ENCODE measurements at places on chromosomes 12 and 14.

GRCh38 chr12:93297032-93297431, 80.7 kb upstream of the NUDT4 start:
- no peak for DNase-seq

DNA sequence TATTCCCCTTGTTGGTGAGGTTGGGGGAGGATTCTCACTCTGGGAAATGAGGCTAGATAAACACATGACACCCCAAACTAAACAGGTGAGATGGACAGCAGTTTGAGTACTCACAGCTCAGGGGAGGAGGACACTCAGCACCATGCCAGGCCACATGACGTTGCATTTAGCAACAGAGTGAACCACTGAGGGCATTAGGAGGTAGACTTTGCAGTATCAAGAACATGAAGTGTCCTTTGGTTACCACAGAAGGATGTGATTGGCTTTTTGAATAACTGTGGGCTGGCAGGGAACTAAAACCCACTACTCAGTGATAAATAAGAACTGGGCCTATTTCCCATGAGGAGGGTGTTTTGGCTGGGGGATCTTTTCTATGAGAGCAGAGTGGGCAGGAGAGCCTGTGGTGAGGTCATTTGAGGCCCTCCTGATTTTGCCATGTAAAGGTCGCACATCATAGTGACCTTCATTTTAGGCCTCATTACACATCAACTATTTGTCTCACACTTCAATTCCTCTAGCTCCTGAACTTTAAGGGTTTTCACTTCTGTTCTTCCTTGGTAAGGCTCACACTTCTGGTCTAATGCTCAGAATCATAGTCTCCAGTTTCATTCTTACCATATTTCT, 89.8 kb upstream of the PRKD1 start:
- DNase-seq = no peak

DNA sequence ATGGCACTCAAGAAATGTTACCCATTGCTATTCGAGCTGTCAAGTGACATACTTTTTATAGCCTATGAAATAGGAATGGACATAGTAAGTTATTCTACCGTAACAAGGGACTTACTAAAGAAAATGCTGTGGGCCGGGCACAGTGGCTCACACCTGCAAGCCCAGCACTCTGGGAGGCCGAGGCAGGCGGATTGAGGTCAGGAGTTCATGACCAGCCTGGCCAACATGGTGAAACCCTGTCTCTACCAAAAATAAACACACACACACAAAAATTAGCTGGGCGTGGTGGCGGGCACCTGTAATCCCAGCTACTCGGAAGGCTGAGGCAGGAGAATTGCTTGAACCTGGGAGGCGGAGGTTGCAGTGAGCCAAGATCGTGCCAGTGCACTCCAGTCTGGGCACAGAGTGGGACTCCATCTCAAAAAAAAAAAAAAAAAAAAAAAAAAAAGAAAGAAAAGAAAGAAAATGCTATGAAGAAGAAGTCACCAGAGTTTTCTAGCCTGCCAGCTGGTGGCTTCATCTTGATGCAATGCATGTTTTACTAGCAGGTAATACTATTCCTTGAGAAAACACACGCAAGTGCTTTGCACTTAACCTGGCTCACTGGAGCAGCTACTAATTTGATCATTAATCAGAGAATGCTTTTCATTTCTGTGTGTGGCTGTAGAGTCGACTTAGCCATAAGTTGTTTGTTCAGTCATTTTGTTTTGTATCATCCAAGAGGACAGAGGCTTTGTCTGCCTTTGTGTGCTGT, 166.7 kb upstream of the MYL2 start:
- DNase-seq = no peak

DNA sequence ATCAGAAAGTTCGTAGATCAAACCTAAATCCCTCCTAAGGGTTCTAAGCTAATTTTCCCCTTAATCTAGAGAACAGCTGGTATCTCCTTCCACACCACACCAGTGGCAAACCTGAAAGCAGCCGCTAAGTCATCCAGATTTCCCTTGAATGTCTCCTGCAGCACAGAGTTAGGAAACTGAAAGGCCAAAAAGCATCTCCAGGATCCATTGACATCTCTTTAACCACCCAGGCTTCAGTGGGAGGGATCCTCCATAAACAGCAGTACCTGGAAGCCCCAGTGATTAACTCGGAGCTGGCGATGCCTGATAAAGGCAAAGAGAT, 47.6 kb downstream of the CRACR2A start:
- DNase-seq = no peak

GRCh38 chr14:54483846-54484245, 4.9 kb downstream of the GMFB start:
- DNase-seq = no peak

- DNase-seq = no peak
Measured at GRCh38 chr12:45076417-45077026, 25.6 kb upstream of the DBX2 start.

DNA sequence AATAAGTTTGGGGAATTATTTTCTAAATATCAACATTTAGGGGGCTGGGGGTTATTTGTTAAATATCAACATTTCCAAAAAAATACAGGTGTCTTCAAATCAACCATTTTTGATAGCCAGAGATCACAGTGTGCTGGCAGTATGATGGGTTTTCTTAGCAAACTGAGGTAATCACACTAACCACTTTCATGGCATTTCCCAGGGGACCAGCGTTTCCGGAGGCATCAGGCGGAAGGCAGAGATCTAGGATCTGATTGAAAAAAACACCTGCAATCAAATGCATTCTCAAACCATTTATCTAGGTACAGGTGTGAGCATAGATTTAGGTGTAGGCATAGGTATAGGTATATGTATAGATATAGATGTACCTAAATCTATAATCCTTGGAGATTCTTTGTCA, 34.6 kb downstream of the GLRX5 start:
- no peak for DNase-seq

- peak; percentile 88 for DNase-seq
Measured at GRCh38 chr12:54439521-54440255, 20.6 kb upstream of the ITGA5 start.

- DNase-seq = no peak
Measured at GRCh38 chr12:116370886-116371580, 93.5 kb upstream of the MED13L start.

DNA sequence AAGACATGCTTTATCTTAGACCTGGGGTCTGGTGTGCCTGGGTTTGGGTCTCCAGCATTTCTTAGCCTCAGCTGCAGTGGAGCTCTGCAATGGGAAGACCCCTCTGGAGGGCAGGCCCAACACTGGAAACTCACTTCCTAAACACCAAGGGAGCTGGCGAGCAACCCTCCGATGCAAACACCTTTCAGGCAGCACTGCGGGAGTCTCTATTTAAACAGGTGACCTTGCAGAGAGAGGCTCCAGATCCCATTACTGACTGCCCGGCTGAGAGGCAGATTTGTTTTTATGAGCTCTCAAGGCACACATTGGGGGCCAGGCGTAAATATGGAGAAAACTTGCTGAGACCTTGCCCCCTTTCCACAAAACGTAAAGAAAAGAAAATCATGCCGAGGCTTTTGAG, 195.5 kb downstream of the PAX9 start:
- DNase-seq = no peak

DNA sequence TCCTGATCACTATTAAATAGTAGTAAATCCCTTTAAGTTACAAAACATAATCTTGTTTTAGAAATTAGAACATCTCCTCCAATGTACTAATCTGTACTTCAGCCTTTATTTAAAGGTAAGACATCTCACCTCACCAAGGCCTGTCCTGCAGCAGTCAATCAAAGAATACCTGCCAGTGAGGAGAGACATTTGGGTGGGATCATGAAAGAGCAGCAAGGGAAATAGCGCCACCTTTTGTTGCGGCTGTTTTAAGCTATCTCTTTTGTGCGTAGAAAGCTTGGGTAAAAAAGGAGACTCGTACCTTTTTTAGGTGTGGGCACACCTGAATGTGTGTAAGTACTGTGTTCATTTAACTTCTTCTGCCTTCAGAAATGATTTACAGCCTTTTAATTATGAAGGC, 117.8 kb upstream of the TMTC1 start:
- DNase-seq = peak; percentile 18

DNA sequence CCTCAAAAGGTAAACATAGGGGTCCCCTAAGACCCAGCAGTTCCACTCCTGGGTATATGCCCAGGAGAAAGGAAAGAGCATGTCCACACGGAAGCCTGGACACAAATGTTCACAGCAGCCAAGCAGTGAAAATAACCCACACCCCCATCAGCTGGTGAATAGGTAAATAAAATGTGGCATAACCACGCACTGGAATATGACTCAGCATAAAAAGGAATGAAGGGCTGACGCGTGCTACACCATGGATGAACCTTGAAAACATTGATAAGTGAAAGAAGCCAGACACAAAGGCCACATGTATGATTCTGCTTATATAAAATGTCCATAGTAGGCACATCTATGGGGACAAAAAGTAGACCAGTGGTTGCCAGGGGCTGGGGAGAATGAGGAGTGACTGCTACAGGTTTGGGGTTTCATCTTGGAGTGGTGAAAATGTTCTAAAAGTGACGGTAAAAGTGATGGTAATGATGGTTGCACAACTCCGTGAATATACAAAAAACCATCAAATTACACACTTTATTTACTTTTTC, 3.8 kb upstream of the SCARB1 start:
- peak; percentile 65 for DNase-seq

DNA sequence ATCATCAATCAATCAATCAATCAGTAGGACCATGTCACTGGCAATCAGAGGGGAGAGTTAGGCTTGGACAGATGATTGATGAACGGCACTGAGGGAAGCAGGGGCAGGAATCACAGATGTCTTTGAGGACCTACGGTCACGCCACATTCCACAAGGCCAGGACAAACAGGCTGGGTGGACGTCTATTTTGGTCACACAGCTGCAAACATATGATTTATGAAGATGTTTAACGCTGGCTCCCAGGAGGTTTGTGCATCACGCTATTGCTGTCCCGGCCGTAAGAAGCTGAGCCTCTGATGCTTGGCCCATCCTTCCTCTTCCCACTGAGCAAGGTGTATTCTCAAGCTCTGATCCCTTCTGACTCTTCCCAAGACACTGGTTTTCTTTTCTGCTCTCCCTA, 160.8 kb downstream of the FOXN3 start:
- peak; percentile 5 for DNase-seq

- DNase-seq = no peak
Measured at GRCh38 chr12:20342111-20342510, 26.2 kb upstream of the PDE3A start.

GRCh38 chr12:123063535-123063934, 83.1 kb downstream of the ARL6IP4 start:
- DNase-seq = no peak

GRCh38 chr14:90903101-90903500, 86.9 kb upstream of the TTC7B start:
- peak; percentile 72 for DNase-seq

GRCh38 chr14:103732868-103733620, 17.4 kb downstream of the ZFYVE21 start:
- no peak for DNase-seq

DNA sequence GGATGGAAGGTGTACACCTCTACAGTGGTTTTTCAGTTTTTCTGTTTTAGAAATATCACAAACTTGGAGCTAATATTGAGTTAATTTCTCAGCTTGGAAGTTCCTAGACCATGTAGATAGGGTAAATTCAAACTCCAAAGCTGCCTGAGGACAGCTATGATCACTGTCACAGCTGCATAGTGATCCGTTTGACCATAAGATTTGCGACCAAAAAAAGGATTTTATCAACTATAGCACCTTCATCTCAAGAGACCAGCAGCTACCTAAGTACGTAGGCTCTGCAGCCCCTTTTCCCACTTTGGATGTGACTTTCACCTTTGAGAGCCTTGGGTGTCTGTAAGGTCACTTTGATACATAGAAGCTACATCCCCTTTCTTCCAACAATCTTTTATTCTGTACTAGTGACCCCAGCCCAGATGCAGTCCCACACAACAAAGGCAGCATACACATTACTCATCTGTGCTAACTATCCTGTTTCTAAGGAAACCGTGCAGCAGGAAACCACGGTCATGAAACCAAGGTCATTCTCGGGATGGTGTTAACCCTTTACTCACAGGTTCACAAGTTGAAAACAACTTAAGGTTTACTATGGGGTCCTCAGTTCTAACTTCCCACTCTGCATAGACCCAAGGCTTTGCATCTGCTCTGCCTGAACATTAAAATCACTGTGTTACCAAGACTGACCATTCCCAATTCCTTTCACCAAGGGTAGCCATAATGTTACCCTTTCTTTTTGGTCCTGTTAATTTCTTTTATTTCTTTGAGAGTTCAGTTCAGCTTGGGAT, 75.4 kb downstream of the IFT81 start:
- peak; percentile 75 for DNase-seq

GRCh38 chr14:42149609-42150261, 543.1 kb downstream of the LRFN5 start:
- DNase-seq = no peak

GRCh38 chr12:86194721-86195120, 61.5 kb downstream of the MGAT4C start:
- no peak for DNase-seq

DNA sequence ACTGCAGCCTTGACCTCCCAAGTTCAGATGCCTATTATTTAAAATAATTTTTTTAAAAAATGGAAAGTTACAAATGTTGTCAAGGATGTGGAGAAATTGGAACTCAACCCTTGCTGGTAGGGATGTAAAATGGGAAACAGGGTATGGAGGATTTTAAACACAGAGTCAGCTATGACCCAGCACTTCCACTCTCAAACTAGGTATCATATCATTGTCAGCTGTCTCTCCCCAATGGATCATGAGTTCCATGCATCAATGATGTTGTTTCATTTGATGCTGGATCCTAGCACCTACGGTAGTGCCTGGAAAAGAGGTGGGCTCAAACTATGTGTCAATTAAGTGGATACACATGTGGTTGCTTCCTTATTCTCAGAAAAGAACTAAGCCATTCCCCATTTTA, 150.9 kb downstream of the RIMBP2 start:
- DNase-seq = no peak

GRCh38 chr14:92607702-92608429, 94.3 kb downstream of the RIN3 start:
- DNase-seq = peak; percentile 95

GRCh38 chr12:18057051-18057450, 32.9 kb downstream of the RERGL start:
- no peak for DNase-seq

DNA sequence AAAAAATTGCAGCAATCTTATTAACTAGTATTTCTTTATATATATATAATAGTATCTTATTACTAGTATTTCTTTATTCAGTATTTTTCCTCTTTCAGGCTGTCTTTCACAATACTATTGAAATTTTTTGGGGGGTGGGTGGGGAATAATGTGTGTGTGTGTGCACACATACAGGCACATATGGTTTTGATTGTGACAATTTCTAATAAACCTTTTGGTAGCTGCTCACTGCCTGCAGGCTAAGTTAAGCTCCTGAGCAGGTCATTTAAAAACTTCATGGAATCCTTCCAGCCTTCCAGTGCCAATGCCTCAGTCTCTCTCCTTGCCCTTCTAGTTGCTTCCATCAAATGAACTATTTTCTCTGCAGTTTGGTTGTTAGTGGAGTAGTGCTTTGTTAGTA, 490.1 kb downstream of the PCNX1 start:
- DNase-seq = no peak

Data from cardiac fibroblast (primary cell).